T-helper 22 cell (primary cell): ENCODE measurements at places on chromosomes 2 and 18.

DNA sequence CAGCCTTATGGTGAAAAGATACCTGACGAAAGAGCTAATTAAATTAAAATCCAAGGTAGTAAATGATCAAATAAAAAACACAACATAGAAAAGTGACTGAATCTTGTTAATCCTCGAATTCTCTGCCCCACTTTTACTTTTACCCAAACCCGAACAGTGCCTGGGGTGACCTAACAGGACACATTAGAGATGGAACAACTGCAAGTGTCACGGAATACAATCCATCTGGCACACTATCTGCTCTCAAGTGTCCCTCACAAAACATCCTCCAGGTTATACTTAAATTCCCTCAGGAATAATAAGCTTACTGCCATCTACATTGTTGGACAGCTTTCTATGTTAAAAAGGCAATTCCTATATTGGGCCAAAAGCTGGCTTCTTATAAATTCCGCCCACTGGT, 236.3 kb upstream of the SLC14A2 start:
- DNase-seq: no peak

- DNase-seq: no peak
Measured at GRCh38 chr18:41982942-41983660, 28.1 kb downstream of the PIK3C3 start.

DNA sequence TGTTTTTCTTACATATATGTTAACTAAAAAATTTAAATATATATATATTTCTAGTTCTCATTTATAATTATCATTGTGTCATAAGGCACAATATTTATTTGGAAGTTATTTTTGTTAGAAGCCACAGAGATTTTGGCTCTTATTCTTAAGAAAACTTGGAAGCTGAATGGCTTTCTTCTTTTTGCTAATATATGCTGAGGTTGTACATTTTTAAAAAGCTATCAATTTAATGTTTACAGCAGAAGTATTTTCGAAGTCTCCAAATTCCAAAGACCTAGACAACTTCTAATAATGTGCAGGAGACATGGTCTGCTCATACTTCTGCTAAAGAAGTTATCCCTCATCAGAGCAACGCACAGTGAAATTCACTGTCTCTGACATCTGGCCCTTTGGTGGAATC, 3.7 kb upstream of the PIEZO2 start:
- DNase-seq: no peak

DNA sequence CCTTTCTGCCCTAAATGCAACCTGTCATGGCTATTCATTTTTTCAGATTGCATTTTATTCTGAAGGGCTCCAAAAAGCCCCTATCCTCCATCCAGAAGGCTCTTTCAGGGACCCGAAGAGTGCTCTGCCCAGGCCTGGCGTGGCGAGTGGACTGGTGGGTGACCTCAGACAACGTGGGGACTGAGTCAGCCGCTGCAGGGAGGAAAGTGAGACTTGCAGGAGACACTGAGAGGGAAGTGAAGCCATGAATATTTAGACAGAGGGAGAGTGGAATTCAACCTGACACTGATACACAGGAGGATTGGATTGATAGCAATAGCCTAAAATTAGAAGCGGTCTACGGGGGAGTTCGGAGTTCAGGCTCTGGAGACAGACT, 63.6 kb upstream of the SIX2 start:
- no peak for DNase-seq

- no peak for DNase-seq
Measured at GRCh38 chr2:37720533-37721200, 49.2 kb upstream of the CDC42EP3 start.

DNA sequence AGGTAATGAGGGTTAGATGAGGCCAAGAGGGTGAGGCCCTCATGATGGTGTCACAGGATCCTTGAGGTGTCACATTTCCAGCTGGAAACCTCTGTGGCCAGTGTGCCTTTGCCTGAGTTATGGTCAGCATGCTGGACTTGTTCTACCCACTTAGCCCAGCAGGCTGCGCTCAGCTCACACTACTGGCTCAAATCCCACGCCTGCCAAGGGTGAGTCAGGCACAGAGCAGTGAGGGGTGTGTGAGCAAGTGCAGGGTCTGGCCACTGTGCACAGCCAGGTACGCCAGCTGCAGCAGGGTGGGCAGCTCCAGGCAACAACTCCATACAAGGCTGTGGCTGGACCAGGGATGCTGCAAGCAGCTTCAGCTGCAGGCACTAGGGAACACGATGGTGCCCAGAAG, 616.6 kb upstream of the FSHR start:
- DNase-seq: no peak

- no peak for DNase-seq
Measured at GRCh38 chr2:240322231-240322955, 113.1 kb upstream of the GPC1 start.

GRCh38 chr2:161102770-161103450, 57.3 kb upstream of the TANK start:
- no peak for DNase-seq

DNA sequence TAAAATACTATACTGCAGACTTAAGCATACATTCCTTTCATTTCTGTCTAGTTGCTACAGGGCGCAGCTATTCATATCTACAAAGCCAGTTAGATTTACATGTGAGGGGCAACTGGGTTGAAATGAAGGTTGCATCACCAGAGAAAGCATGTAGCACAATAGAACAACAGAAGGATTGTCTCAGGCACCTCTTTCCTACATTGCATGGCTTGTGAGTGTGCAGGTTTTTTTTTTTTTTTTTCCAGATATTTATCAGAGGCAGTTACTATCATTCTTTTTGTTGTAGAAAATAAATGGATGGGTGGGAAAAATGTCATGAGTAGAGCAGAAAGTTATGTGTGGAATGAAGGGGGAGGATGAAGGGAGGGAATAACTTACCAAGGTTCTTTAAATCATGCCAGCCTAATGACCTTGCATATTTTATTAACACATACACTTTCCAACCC, 86.8 kb downstream of the ERBB4 start:
- DNase-seq: no peak

DNA sequence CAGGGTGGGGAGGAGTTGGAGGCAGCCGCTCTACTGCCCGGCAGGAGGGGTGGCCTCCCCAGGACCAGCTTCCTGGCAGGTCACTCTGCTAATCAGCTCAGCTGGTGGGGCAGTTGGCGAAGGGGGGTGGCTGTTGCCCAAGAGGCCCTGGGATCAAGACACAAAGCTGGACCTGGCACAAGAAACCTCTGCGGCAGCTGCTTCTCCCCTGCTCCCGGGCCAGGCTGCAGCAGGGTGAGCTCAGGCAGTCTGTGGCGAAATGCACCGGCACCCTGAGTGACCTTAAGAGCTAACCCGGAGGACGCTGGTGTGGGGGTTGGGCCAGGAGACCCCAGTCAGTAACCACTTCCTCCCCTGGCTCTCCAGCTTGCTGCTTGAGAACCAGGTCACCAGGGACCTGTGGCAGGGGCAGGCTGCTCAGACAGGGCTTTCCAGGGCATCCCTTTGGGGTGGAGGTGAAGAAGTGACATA, 31.1 kb downstream of the TOGARAM2 start:
- DNase-seq: peak; percentile 32

- DNase-seq: no peak
Measured at GRCh38 chr2:141317986-141318385, 812.8 kb downstream of the LRP1B start.

DNA sequence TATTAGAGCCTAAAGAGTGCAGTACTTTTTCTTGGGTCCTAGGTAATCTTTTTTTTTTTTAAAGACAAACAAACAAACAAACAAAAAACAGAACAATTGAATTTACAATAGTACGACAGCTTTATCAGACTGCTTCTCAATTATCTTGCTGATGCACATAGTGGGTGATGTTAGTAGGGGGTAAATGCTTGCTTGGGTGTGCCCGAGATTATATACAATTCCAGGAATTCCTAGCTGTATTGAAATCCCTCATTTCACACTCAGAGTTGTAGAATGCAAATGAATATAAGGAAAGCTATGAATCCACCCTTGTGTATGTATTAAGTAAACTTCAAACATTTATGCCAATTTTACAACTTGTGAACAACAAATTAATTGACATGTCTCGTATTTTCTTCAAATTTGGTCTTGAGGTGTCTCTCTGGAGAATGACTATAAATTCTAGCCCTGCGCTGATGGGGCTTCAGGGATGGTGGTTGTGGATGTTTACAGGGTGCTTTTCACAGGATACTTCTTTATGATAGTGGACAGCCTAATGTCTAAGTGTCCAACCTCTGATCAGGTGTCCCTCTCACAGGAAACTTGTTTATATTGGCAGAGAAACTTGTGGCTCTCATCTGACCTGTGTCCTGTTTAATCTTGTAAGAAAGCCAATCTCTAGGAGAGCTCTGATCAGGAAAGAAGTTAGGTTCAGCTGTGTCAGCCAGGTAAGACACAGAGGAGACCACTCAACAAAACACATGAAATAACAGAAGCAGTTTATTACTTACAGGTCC, 61.9 kb upstream of the SLC39A10 start:
- DNase-seq: no peak

GRCh38 chr2:235601960-235602704, 108.3 kb downstream of the AGAP1 start:
- no peak for DNase-seq

GRCh38 chr2:152716805-152717227, 445 bp downstream of the PRPF40A start:
- peak; percentile 2 for DNase-seq

DNA sequence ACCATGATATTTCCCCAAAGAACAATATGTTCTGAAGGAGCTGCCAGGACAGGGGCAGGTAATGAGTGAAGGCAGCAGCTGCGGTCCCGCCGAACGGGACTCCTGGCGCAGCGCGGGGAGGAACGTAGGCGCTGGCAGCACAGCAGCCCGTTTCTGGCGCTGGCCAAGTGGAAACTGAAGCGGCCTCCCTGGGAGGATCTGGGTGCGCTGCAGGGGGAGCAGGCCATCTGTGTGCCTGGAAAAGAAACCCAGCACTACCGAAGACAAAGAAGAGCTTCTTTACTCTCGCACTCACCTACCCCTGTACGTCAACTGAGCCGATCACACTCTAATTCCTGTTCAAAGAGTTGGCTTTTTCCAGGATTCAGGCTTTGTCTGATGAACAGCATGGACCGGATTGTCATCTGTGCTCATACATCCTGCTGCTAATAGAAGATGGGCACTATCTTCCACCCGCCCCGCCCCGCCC, 11.8 kb downstream of the G6PC2 start:
- DNase-seq: no peak

DNA sequence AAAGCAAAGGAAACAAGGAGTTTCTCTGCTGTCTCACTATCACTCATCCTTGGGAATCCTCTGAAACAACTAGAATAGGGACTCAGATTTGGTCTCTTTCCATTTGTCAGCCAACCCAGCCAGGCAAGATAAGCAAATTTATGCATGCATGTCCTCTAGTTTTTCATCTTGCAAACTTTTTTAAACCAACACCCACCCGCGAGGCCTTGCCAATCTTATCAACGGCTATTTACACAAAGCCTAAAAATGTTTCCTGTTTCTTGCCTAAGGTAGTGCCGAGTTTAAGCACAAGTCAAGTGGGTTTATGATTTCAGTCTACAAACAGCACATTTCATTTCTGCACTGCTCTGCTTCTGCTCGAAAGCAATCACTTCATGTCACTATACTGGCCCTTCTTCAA, 240.9 kb downstream of the STK39 start:
- no peak for DNase-seq

GRCh38 chr2:74008761-74009395, 24.2 kb downstream of the TET3 start:
- no peak for DNase-seq

DNA sequence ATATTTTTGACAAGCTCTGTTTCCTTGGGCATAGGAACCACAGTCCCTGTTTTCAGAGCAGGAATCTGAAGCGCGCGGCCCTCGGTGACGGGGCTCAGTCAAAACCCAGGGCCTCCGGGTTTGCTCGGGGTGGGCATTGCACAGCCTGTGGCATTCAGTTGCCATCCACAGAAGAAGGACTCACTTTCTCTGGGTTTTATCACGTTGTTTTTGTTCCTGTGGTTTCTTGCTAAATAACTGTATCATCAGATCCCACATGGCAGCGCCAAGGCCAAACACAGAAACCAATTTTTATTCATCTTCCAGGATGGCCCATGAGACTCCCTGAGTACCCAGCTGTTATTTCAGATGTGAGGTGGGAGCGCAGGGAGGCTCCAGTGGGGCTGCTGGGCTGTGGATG, 35.6 kb downstream of the SGPP2 start:
- DNase-seq: no peak

DNA sequence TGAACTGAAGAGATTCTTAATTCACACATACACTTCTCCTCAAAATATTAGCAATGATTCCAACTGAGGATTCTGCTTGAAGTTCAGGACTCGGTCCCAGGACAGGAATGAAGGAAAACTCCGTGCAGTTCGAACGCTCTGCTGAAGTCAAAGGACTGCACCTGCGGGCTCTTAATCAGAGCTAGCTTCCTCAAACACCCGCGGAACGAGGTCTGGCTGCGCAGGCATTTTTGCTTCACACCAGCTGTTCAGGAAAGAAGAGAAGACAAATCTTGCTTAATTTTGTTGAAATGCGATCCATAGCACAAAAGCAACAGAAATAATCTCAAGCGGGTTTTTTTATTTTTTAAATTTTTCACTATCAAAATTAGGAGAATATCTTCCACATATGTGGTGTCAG, 175.6 kb downstream of the LAMA1 start:
- no peak for DNase-seq

DNA sequence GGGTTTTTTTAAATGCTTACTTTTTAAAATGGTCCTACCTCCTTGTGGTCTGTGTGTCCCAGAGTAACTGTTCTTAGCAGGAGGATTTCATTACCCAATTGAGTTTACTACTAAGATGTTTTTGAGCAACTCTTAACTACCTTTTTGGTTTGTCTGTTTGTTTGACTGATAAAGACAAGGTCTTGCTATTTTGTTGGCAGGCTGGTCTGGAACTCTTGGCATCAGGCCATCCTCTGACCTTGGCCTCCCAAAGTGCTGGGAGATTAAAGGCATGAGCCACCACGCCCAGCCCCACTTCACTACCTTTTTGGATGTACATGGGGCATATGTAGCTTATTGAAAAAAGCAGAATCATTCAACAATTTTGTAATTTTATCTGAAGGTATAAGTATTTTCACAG, 14.9 kb downstream of the MRPS9 start:
- no peak for DNase-seq

- no peak for DNase-seq
Measured at GRCh38 chr2:233463586-233463985, 103.0 kb downstream of the USP40 start.

GRCh38 chr2:67514515-67514914, 117.4 kb downstream of the ETAA1 start:
- no peak for DNase-seq

GRCh38 chr2:16861111-16861510, 195.5 kb upstream of the CYRIA start:
- no peak for DNase-seq

- no peak for DNase-seq
Measured at GRCh38 chr2:42804338-42804737, 12.0 kb upstream of the HAAO start.

- no peak for DNase-seq
Measured at GRCh38 chr2:105737980-105738657, 6.6 kb upstream of the NCK2 start.
